Kidney (tissue), 22 donors: ENCODE measurements at places on chromosomes 16 and 17.

- H3K27me3 ChIP-seq, result no peaks in the 10 kb centered on the region
- no peak overlapping the region for H3K4me3 ChIP-seq
- H3K27ac ChIP-seq, result no peak overlapping the region
- DNase-seq, result no peak
These were observed 20.0 kb downstream of the IST1 start for GRCh38 chr16:71915350-71915749.

GRCh38 chr17:77129568-77130301 lies 11.0 kb upstream of the SEC14L1 start:
- no peaks in the 10 kb centered on the region for H3K27me3 ChIP-seq
- peak overlapping the region; percentile 94 for H3K27ac ChIP-seq
- no peak overlapping the region for H3K4me3 ChIP-seq

GRCh38 chr16:117379-118365 lies 20.8 kb downstream of the NPRL3 start:
- no peaks in the 10 kb centered on the region for H3K27me3 ChIP-seq
- DNase-seq, result peak; percentile 81
- H3K4me1 ChIP-seq, result no peaks in the 10 kb centered on the region
- H3K4me3 ChIP-seq, result no peak overlapping the region
- H3K27ac ChIP-seq, result no peak overlapping the region
- peaks cover 14% of the 10 kb centered on the region for H3K36me3 ChIP-seq

GRCh38 chr17:9451934-9452333 lies 123.7 kb downstream of the STX8 start:
- H3K4me1 ChIP-seq, result no peaks in the 10 kb centered on the region
- H3K4me3 ChIP-seq, result no peak overlapping the region
- no peaks in the 10 kb centered on the region for H3K27me3 ChIP-seq
- no peak for DNase-seq
- H3K36me3 ChIP-seq, result no peaks in the 10 kb centered on the region

- peaks cover 33% of the 10 kb centered on the region for H3K36me3 ChIP-seq
- no peak overlapping the region for H3K4me3 ChIP-seq
- no peak overlapping the region for H3K27ac ChIP-seq
- H3K4me1 ChIP-seq, result no peaks in the 10 kb centered on the region
- no peak for DNase-seq
- no peaks in the 10 kb centered on the region for H3K27me3 ChIP-seq
These were observed 3.5 kb upstream of the NTAN1 start for GRCh38 chr16:15059324-15059723.

- no peak for DNase-seq
- H3K4me1 ChIP-seq, result no peaks in the 10 kb centered on the region
- peak overlapping the region; percentile 3 for H3K27ac ChIP-seq
- H3K27me3 ChIP-seq, result peaks cover 19% of the 10 kb centered on the region
- no peaks in the 10 kb centered on the region for H3K36me3 ChIP-seq
These were observed 27.9 kb downstream of the SLFN11 start for GRCh38 chr17:35345445-35345925.

- H3K4me1 ChIP-seq, result no peaks in the 10 kb centered on the region
- H3K27ac ChIP-seq, result no peak overlapping the region
- no peak overlapping the region for H3K4me3 ChIP-seq
- no peak for DNase-seq
- H3K36me3 ChIP-seq, result peaks cover 26% of the 10 kb centered on the region
These were observed 15.9 kb downstream of the POLR3E start for GRCh38 chr16:22312897-22313781.

GRCh38 chr17:34920676-34921075 lies 40.6 kb downstream of the CCT6B start:
- no peak for DNase-seq
- H3K4me3 ChIP-seq, result no peak overlapping the region
- H3K27ac ChIP-seq, result no peak overlapping the region
- no peaks in the 10 kb centered on the region for H3K27me3 ChIP-seq

DNA sequence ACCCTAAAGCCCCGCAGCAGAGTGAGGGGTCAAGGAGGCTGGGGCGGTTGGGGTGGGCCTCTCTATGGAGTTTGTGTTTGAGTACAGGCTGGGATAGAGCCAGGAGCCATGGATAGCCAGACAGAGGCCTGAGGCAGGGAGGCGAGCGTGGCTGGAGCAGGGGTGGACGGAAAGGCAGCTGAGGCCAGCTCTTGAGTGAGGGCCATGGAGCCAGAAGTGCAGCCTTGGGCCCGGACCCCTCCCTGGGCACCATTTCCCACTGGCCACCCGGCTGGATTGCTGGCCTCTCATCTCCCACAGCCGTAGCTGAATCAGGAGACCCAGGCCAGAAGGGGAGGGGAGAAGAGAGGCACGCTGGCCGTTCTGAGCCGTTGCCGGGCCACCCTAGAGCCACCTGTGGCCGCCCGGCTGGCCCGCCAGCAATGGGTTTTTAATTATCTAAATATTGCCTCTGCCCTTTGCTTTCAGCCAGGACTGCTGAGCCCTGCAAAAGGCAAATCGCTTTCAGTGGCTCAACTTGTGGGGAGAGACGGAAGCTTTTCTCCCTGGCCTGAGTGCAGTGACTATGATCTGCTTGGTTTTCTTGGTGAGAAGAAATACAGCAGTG lies 75.2 kb upstream of the GSE1 start:
- DNase-seq, result no peak
- H3K27ac ChIP-seq, result no peak overlapping the region
- peaks cover 17% of the 10 kb centered on the region for H3K4me1 ChIP-seq
- no peaks in the 10 kb centered on the region for H3K27me3 ChIP-seq

- H3K27ac ChIP-seq, result no peak overlapping the region
- no peaks in the 10 kb centered on the region for H3K27me3 ChIP-seq
- peaks cover 11% of the 10 kb centered on the region for H3K36me3 ChIP-seq
- no peaks in the 10 kb centered on the region for H3K4me1 ChIP-seq
These were observed 4.2 kb upstream of the ATXN7L3 start for GRCh38 chr17:44203731-44204440.

GRCh38 chr16:67845291-67846062 lies 1.3 kb upstream of the NUTF2 start:
- peak overlapping the region; percentile 91 for H3K27ac ChIP-seq
- no peaks in the 10 kb centered on the region for H3K27me3 ChIP-seq
- no peaks in the 10 kb centered on the region for H3K36me3 ChIP-seq
- DNase-seq, result no peak
- H3K4me3 ChIP-seq, result peak overlapping the region; percentile 83

- peak overlapping the region; percentile 76 for H3K4me3 ChIP-seq
- DNase-seq, result no peak
- peaks cover 20% of the 10 kb centered on the region for H3K36me3 ChIP-seq
- no peaks in the 10 kb centered on the region for H3K4me1 ChIP-seq
- no peaks in the 10 kb centered on the region for H3K27me3 ChIP-seq
These were observed 428 bp downstream of the TUFM start for GRCh38 chr16:28845761-28846079.

GRCh38 chr16:10868596-10869469 lies 8.2 kb upstream of the CIITA start:
- no peaks in the 10 kb centered on the region for H3K27me3 ChIP-seq
- DNase-seq, result peak; percentile 84
- peak overlapping the region; percentile 33 for H3K27ac ChIP-seq
- peak overlapping the region; percentile 33 for H3K4me3 ChIP-seq

- no peak overlapping the region for H3K27ac ChIP-seq
- H3K4me1 ChIP-seq, result no peaks in the 10 kb centered on the region
- DNase-seq, result no peak
- H3K4me3 ChIP-seq, result no peak overlapping the region
- H3K27me3 ChIP-seq, result no peaks in the 10 kb centered on the region
These were observed 20.4 kb downstream of the NLRC5 start for GRCh38 chr16:57009643-57010170.

GRCh38 chr17:75346906-75347305 lies 57.7 kb upstream of the SLC25A19 start:
- no peaks in the 10 kb centered on the region for H3K36me3 ChIP-seq
- DNase-seq, result peak; percentile 61
- no peaks in the 10 kb centered on the region for H3K27me3 ChIP-seq
- H3K27ac ChIP-seq, result no peak overlapping the region
- H3K4me1 ChIP-seq, result peaks cover 31% of the 10 kb centered on the region

GRCh38 chr16:68664297-68664696 lies 19.2 kb downstream of the CDH3 start:
- H3K4me3 ChIP-seq, result no peak overlapping the region
- no peaks in the 10 kb centered on the region for H3K36me3 ChIP-seq
- no peaks in the 10 kb centered on the region for H3K27me3 ChIP-seq

DNA sequence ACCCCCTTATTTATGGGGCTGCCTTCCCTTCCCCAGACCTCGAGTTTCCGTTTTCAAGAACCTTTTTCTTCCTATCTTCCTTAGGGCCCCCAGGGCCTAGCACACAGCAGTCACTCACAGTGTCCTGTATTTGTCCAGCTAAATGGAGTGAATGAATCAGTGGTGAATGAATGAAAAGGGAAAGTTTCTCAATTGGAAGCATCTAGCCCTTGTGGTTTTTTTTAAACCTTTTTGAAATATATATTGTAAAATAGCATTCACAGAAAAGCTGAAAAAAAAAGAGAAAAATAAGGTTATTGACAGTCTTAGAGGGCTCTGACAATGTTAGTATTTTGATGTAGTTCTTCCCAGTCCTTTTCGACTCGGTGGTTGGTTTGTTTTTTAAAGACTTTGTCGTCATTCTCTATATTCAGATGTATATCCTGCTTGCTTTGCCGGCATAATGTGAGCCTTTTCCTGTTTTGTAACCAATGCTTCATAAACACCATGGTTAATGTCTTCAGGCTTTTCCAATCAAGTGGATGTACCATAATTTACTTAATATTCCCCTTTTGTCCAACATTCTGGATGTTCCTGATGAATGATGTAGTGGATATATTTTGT lies 45.3 kb downstream of the RAI1 start:
- DNase-seq, result no peak
- H3K4me3 ChIP-seq, result no peak overlapping the region
- H3K36me3 ChIP-seq, result no peaks in the 10 kb centered on the region
- H3K4me1 ChIP-seq, result peaks cover 9% of the 10 kb centered on the region
- H3K27ac ChIP-seq, result no peak overlapping the region
